Right cardiac atrium (tissue), 5 donors: ENCODE measurements at places on chromosomes 12 and 14. TPM values are rescaled to one million over a fixed set of nuclear protein-coding genes. Genes with fewer than 3 reads are reported as not detected.

Gene STXBP6
- 18.8 TPM for total RNA-seq

Gene KRT3
- total RNA-seq, result not detected

Gene FERMT2
- 180 TPM for total RNA-seq

Gene KRT78
- total RNA-seq, result not detected

Gene FOXA1
- not detected for total RNA-seq

Gene TMEM30B
- total RNA-seq, result 1.3 TPM

Gene ADAM21
- 0.32 TPM for total RNA-seq

Gene CLEC4C
- not detected for total RNA-seq

Gene KRT5
- not detected for total RNA-seq

Gene GPR68
- total RNA-seq, result 0.63 TPM

Gene ACACB
- 94.9 TPM for total RNA-seq

Gene GPR162
- 10.9 TPM for total RNA-seq

Gene SLC25A47
- total RNA-seq, result not detected

Gene PGF
- total RNA-seq, result 2.9 TPM

Gene KRT6C
- not detected for total RNA-seq

Gene GLI1
- 3.1 TPM for total RNA-seq

Gene ARG2
- 0.61 TPM for total RNA-seq

Gene PTGER2
- total RNA-seq, result 1.6 TPM

Gene BBOF1
- 5.5 TPM for total RNA-seq

Gene HOXC13
- not detected for total RNA-seq

Gene DPPA3
- not detected for total RNA-seq

Gene SCN8A
- total RNA-seq, result 0.09 TPM

Gene HCAR3
- total RNA-seq, result not detected

Gene KRT82
- total RNA-seq, result not detected

Gene CCDC85C
- 22.6 TPM for total RNA-seq

Gene RPGRIP1
- total RNA-seq, result 1.0 TPM

Gene DNAI7
- 1.3 TPM for total RNA-seq

Gene KCNC2
- not detected for total RNA-seq

Gene MORN3
- 0.21 TPM for total RNA-seq

Gene TXNDC16
- total RNA-seq, result 6.8 TPM

Gene ANKRD52
- total RNA-seq, result 23.8 TPM

Gene TRMT5
- 9.4 TPM for total RNA-seq

Gene SERPINA12
- total RNA-seq, result not detected

Gene RIPK3
- 7.0 TPM for total RNA-seq

Gene AKAP5
- 0.23 TPM for total RNA-seq

Gene NELL2
- 0.43 TPM for total RNA-seq

Gene SYNE3
- total RNA-seq, result 12.4 TPM

Gene PTPN11
- total RNA-seq, result 94.4 TPM

Gene GPRC5A
- total RNA-seq, result 4.9 TPM

Gene CIDEB
- 7.9 TPM for total RNA-seq

Gene FOXN4
- not detected for total RNA-seq

Gene MGAT4C
- 6.6 TPM for total RNA-seq

Gene MANSC4
- not detected for total RNA-seq

Gene MIP
- 0.25 TPM for total RNA-seq

Gene SERPINA1
- 7.8 TPM for total RNA-seq

Gene CYP46A1
- 5.7 TPM for total RNA-seq
